ENCODE measurements at places on chromosomes 6 and 20.

DNA sequence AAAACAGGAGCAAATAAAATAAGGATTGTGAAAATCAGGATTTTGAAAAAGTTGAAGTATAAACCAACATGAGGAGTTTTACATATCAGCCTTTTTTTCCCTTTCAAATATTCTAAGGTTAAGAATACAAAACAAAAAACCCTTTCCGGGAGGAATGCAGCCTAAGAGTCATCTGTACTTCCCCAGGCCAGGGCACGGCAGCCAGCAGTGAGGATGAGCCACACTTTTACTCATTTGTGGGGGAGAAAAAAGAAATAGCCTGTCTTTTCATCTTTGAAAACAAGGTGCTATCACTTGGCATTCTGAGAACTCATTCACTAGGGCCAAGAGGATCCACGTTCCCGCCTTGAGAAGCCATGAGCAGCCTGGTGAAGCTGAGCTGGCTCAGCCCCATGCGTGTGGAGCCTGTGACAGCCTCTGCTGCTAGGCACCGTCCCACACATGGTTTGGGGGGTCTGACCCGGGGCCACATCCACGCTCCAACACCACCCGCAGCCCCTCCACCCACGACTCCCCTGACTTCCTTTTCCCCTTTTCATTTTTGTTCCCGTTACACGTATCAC, 11.2 kb downstream of the SLC22A1 start:
- H3K4me1 ChIP-seq: peaks cover 2% of the 10 kb centered on the region
- H3K27ac ChIP-seq: no peak overlapping the region
- H3K4me3 ChIP-seq: no peak overlapping the region
- DNase-seq: no peak
- H3K36me3 ChIP-seq: no peaks in the 10 kb centered on the region

GRCh38 chr6:157304899-157305663, 18.2 kb downstream of the TMEM242 start:
- no peak overlapping the region for H3K27ac ChIP-seq
- no peaks in the 10 kb centered on the region for H3K27me3 ChIP-seq
- peaks cover 13% of the 10 kb centered on the region for H3K4me1 ChIP-seq
- no peak for DNase-seq
- no peak overlapping the region for H3K4me3 ChIP-seq

DNA sequence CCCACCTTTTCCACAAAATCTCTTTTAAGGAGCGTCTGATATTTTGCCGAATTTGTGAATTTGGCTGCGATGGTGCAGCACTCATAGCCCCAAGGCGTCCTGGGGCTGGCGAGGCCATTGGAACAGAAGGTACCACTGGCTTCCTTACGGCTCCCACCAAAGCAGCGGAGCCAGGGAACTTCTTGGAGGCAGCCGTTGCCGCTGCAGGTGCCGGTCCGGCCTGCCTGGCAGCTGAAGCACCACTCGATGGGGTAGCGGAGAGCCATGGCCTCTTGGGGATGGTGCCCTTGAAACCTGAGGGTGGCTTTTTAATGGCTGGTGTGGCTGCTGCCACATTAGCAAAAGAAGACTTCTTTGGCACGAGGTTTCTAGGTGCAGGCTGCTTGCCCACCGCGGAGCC, 29.8 kb downstream of the DIDO1 start:
- no peaks in the 10 kb centered on the region for H3K27me3 ChIP-seq
- no peak for DNase-seq
- peaks cover 53% of the 10 kb centered on the region for H3K4me1 ChIP-seq
- H3K4me3 ChIP-seq: no peak overlapping the region

GRCh38 chr6:11714116-11714797, 64.3 kb downstream of the ADTRP start:
- no peaks in the 10 kb centered on the region for H3K36me3 ChIP-seq
- peak overlapping the region; percentile 82 for H3K27ac ChIP-seq
- no peaks in the 10 kb centered on the region for H3K27me3 ChIP-seq
- H3K4me1 ChIP-seq: peaks cover 54% of the 10 kb centered on the region

- no peak overlapping the region for H3K27ac ChIP-seq
- H3K4me3 ChIP-seq: no peak overlapping the region
- no peaks in the 10 kb centered on the region for H3K36me3 ChIP-seq
These were observed 41.6 kb downstream of the FAM209B start for GRCh38 chr20:56574531-56575142.

- DNase-seq: peak; percentile 22
- no peaks in the 10 kb centered on the region for H3K27me3 ChIP-seq
- H3K4me3 ChIP-seq: peak overlapping the region; percentile 99
- peak overlapping the region; percentile 94 for H3K27ac ChIP-seq
These were observed 1.2 kb downstream of the IFNGR1 start for GRCh38 chr6:137217801-137218472.

DNA sequence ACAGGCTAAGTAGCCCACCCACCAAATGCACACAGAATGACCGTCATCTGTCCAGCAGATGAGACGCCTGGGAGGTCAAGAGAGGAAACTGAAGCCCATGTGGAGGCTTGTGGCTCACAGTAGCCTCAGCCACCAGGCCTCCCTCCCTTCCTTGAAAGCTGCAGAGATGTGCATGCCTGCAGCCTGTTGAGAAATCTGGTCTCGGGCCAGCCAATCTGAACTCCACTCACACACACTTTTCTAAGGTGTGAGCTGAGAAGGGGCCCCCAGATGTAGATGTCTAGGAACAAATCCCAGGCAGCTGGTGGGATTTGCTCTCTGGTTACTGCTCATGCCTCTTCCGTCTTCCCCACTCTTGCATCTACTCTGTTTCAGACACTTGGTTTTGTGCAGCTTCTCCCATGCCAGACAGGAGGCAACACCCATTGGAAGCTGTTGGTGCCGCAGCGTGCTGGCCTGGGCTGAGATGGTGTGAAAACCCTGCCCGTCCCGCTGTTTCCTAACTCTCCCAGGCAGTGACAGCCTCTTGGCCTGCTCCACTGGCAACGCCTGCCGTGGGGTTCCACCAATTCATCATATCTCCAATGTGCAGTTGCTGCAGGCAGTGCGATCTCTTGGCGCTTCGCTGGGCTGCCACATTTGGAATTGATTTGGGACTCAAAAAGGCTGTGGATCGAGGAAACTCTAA, 24.1 kb upstream of the PAX1 start:
- no peak for DNase-seq
- no peak overlapping the region for H3K27ac ChIP-seq
- no peaks in the 10 kb centered on the region for H3K4me1 ChIP-seq
- no peaks in the 10 kb centered on the region for H3K27me3 ChIP-seq

- no peak overlapping the region for H3K4me3 ChIP-seq
- peaks cover 7% of the 10 kb centered on the region for H3K27me3 ChIP-seq
- DNase-seq: no peak
- no peaks in the 10 kb centered on the region for H3K4me1 ChIP-seq
- H3K27ac ChIP-seq: no peak overlapping the region
These were observed 79.4 kb downstream of the IYD start for GRCh38 chr6:150448221-150448620.

GRCh38 chr20:47359530-47360296, 3.2 kb upstream of the ZMYND8 start:
- H3K27ac ChIP-seq: peak overlapping the region; percentile 1
- DNase-seq: no peak
- H3K27me3 ChIP-seq: peaks cover 3% of the 10 kb centered on the region
- peaks cover 29% of the 10 kb centered on the region for H3K4me1 ChIP-seq
- H3K4me3 ChIP-seq: no peak overlapping the region
- peaks cover 8% of the 10 kb centered on the region for H3K36me3 ChIP-seq
